ENCODE measurements at places on chromosomes 3 and 15.

DNA sequence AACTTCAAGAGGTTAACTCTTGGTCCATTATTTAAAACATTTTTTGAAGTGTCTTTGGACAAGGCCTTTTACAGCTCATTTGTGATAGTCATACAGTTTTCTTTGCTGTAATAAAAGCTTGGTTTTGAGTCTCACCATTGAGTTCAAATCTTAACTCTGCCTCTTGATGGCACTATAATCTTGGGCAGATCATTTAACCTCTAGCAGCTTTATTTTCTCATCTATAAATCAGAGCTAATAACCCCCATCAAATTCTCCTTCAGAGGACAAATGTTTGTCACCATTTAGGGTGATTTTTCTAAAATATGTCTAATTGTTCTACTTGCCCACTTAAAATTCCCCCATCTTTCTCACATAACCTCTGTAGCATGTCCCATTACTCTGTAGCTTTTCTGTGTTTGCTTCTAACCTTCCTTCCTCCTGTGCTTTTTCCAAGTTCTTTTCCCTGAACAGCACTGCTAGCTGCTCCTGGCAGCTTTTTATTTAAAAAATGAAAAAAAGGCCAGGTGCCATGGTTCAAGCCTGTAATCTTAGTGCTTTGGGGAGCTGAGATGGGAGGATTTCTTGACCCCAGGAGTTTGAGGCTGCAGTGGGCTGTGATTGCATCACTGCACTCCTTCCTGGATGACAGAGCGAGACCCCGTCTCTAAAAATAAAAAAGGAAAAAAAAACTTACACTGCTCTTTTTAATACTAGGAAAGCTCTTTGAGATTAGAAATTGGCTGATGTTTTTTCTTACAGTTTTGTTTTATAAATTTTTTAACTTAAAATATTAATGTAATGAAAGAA is 28.5 kb downstream of the UBE2E1 start:
- no peak for DNase-seq

- peak; percentile 38 for DNase-seq
These were observed 5.7 kb downstream of the GRM2 start for GRCh38 chr3:51712511-51712931.

DNA sequence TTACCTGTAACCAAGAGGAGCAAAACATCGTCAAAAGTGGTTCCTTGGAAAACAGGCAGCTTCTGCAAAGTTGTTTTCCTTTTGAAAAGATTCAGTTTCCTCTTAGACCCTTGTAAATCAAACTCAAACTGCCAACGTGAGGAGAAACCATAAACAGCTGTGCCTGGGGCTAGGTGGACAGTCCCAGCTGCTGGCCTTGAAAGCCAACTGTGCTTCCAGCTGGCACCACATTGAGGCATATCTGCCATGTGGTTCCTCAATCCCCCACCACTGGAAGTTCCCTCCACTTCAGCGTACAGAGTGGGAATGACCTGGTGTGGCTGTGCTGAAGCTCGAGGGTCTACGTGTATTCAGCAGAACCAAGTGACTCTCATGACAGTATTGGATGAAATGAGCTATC is 40.9 kb downstream of the HRH1 start:
- no peak for DNase-seq

- DNase-seq = peak; percentile 70
These were observed 2.5 kb upstream of the MST1R start for GRCh38 chr3:49906073-49906743.

All from activated CD8-positive, alpha-beta memory T cell treated with anti-CD3 and anti-CD28 coated beads, Interleukin-2, amount 10 ng/mL, durations not matched to agents 7 days and 5 days (primary cell).